GF-D8 (cell line): ENCODE measurements at places on chromosomes 4 and X.

DNA sequence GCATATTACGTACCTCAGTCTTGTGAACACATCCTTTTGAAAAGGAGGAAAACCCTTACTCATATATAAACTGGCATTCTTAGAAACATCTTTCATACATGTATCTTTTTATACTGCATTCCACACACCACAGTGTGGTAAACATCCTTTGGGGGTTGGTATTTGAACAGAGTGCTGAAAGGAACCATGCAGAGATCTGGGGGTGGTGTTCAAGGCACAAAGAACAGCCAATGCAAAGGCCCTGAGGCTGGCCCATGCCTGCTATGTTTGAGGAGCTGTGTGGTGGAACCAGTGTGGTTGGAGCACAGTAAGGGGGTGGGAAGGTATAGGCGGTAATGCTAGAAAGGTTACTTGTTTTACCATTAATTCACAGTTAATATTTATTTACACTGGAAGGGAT is 2.0 kb downstream of the ELK1 start:
- no peak for DNase-seq

DNA sequence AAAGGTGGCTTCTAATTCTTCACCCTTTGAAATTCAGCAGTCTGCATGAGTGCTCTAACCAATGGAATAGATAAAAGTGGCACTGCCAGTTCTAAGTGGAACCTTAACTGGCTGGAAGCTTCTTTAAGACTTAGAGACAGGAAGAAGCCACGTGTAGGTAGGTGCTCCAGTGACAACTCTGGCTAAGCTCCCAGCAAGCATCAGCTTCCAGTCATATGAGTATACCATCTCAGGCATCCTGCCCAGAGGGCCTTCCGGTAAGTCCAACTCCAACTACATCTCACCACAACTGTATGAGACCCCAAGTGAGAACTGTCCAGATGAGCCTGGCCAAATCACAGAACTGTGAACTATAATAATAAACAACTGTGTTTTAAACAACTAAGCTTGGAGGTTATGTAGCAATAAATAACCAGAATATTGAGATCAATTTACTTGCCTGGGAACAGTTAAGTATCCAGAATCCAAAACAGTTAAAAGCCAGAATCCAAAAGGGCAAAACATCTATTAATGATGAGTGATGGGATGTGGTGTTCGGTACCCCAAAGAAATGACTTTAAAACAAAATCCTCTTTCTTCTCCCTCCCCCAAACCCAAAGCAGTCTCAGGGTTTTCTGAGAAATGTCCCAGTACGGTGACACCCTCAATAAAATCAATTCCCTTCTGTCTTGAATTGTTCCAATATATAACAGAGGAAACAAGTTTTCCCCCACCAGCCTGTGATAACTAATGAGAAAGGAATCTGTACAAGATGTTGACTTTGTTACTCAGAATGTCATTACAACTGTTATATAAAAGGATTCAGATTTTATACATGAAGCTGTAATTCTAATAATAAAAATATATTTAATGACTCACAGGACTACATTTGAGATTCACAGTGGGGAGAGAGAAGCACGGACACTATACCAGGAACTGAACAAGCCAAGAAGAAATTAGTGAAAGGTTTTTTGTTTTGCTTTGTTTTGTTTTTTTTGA is 4.2 kb downstream of the TSPAN5 start:
- DNase-seq = no peak

GRCh38 chr4:3124070-3124767 is 49.7 kb downstream of the HTT start:
- peak; percentile 7 for DNase-seq

DNA sequence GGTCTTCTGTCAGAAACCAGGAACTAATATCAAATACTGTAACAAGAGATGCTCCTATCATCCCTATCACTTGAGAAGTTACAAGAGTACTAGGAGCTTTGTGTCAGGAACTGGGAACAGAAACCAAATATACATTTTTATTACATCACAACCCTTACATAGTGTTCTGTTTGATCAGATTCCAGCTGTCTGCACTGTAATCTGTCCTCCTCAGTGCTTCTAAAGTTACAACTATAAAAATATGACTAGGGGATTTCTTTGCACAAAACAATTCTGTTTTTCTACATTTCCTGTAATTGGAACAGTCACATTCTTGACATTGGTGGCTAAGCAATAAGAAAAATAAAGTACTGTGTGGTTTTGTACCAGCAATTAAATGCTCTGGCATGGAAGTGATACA is 686.0 kb downstream of the PDHA2 start:
- no peak for DNase-seq

DNA sequence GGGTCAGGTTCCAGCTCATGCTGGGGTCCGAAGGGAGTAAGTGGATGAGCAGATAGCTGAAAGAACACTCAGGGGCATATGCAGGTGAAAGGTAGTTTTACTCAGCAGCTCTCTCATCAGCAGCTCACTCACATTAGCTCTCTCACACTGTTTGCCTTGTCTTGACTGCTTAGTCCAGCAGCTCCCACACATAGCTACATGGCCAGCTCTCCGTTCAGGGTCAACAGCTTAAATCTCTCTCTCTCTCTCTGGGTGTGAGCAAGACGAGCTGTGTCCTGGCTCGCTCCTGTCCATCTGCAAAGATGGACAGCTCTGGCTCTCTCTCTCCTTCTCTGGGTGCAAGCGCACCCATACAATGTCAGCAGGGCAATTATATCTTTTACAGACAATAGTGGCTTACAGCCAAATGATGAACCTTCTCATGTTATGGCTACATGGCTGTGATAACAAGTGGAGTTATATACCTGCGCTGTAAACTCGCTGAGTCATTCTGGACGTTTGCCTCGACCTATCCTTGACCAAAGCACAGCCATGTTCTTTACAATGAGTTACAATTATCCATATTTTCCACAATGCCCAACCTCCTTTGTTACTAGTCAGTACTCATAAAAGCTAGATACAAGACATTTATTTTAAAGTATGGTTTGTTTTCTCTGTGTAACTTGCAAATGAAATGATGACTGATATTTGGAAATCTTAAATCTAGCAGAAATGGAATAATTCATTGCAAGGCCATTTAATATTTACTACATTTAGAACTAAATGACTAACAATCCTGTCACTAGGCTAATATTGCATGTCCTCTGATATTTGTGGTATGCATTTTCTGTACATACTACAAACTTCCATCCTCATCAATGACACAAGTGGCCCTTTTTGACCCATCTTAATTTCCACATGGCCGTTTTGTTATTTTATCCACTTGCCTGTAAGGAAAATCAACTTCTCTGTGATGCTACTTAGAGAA is 9.3 kb downstream of the PAPSS1 start:
- no peak for DNase-seq

DNA sequence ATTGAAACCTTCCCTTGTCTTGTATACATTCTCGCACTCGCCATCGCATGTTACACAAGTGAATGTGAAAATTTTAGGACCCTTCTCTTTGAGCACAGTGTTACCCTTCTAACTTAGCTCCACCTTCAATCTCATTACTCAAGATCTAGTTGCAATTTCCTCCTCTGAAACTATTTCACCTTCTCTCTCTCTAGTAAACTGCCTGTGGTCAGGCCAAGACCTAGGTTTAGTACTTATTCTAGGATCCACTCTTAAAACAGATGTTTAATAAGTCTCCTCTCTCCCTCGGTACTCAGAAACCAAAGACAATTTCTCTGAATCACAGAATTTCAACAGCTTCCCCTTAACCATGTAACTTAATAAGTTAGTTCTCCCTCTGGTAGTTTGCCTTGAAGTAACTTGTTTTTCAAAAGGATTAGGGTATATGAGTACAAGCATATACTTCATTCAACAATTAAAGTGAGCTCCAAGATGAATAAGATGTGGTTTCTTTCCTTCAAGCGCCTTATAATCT is 156.0 kb downstream of the SH3KBP1 start:
- peak; percentile 47 for DNase-seq

- no peak for DNase-seq
Measured at GRCh38 chr4:73152893-73153292, 83.4 kb upstream of the COX18 start.

GRCh38 chr4:153593161-153593560 is 90.9 kb upstream of the TLR2 start:
- no peak for DNase-seq

- DNase-seq = no peak
Measured at GRCh38 chr4:75497133-75497532, 17.1 kb downstream of the RCHY1 start.

DNA sequence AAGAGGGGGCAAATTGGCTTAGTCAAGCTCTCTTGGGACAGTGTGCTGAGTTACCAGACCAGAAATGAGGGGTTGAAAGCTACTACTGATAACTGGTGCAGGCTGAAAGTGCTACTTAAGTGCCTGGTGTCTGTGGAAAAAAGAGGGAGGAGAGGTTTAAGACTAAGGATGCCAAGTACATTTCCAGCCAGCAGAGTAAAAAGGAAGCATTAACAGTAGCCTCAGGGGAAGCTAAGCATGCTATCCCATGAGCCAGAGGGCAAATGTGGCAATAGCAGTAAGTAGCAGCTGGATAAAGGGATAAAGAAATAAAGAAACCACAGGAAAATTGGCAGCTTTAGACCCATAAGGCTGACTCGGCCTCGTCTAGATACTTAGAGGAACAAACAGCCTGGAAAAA is 196.3 kb upstream of the MAB21L2 start:
- no peak for DNase-seq

DNA sequence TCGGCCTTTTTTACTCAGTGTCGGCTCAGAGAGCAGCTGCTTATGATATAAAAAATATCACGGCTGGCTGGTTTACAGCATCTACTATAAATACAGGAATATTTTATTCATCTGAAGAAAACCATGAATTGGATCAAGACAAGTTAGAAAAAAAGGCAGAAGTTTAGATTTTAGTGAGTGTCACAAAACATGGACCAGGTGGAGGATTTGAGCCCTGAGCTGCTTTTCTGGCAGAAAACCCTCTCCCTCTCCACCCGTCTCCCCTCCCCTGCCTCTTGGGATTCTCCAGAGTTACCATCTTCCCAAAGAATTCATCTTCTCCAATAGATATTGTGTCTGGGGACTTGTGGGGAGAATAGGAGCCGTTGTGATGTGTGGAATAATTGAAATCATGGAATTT is 142.8 kb upstream of the RAI2 start:
- no peak for DNase-seq

DNA sequence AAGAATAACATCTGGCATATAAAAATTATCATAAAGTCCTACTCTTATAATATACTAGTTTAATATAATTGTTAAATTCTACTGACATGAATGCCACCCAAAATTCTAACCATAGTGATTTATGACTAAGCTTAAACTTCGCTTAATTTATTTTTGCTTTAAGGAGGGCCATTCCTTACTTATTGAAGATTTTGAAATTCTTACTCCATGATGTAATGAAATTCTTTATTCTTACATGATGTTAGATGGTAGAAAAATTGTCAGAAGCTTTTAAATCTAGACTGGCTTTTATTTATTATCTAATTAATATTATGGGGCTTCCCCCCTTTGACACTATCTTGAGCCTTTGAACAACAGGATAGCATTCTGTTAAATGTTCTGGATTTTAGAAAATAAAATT is 19.5 kb upstream of the SUPT20HL2 start:
- no peak for DNase-seq

GRCh38 chr4:119643306-119644042 is 14.9 kb upstream of the PDE5A start:
- DNase-seq = no peak

- no peak for DNase-seq
Measured at GRCh38 chr4:153645183-153645582, 38.9 kb upstream of the TLR2 start.

DNA sequence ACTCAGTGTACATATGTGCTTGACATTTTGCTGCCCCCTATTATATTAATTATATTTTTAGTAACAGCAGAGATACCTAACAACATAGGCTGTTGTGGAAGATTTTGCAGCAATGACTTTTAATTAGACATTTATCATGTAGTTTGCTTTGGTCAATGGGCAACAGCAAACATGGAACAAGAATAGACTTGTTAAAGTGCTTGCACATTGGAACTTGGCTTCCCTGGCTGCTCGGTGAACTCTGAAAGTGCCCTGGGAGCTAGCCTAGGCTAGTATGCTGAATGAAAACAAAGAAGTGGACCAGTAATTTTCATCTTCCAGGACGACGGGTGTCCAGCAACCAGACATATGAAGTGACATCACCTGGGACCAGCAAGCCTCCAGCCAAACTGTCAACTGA is 1157.1 kb downstream of the ARAP2 start:
- DNase-seq = no peak

- DNase-seq = no peak
Measured at GRCh38 chr4:41525129-41525528, 12.8 kb upstream of the LIMCH1 start.

DNA sequence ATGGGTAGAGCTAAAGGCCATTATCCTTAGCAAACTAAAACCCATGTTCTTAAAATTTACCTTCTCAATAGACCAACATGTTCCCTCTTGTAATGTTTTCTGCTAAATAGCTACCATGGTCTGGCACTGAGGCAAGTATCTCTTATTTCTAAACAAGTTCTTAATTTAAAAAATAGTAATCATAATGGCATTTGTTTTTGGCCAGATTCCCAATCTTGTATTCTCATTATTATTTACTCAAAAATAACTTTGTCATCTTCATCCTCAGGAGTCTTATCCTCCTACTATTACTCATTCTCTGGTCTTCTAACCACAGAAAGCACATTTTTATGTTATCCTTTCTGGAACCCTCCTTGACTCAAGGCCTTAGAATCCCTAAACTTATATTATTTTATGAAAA is 931.2 kb downstream of the CCSER1 start:
- DNase-seq = no peak

- DNase-seq = no peak
Measured at GRCh38 chrX:76434103-76434741, 6.7 kb downstream of the MAGEE1 start.

- DNase-seq = no peak
Measured at GRCh38 chr4:65661471-65661870, 8.8 kb downstream of the EPHA5 start.
